Breast epithelium (tissue), 4 donors: ENCODE measurements at places on chromosomes 5 and 9. TPM values are rescaled to one million over a fixed set of nuclear protein-coding genes. Genes with fewer than 3 reads are reported as not detected.

The RORB gene
- total RNA-seq, result 1.0 TPM

The ZFP37 gene
- total RNA-seq, result 2.9 TPM

The NSA2 gene
- 129 TPM for total RNA-seq

The PCDHB4 gene
- total RNA-seq, result 9.2 TPM

The C5orf52 gene
- total RNA-seq, result not detected

The LMAN2 gene
- 170 TPM for total RNA-seq

The ICE1 gene
- total RNA-seq, result 34.1 TPM

The S100Z gene
- 0.33 TPM for total RNA-seq

The CDC37L1 gene
- 53.4 TPM for total RNA-seq

The TMEM8B gene
- 4.9 TPM for total RNA-seq
